ENCODE measurements at places on chromosomes 4 and X. TPM values are rescaled to one million over a fixed set of nuclear protein-coding genes. Genes with fewer than 3 reads are reported as not detected.

GRCh38 chrX:54695816-54696487 lies 102.1 kb downstream of the ITIH6 start:
- no peak for DNase-seq
- H3K4me3 ChIP-seq = no peak overlapping the region
- no peaks in the 10 kb centered on the region for H3K4me1 ChIP-seq
- no peak overlapping the region for H3K27ac ChIP-seq
- no peaks in the 10 kb centered on the region for H3K36me3 ChIP-seq

DNA sequence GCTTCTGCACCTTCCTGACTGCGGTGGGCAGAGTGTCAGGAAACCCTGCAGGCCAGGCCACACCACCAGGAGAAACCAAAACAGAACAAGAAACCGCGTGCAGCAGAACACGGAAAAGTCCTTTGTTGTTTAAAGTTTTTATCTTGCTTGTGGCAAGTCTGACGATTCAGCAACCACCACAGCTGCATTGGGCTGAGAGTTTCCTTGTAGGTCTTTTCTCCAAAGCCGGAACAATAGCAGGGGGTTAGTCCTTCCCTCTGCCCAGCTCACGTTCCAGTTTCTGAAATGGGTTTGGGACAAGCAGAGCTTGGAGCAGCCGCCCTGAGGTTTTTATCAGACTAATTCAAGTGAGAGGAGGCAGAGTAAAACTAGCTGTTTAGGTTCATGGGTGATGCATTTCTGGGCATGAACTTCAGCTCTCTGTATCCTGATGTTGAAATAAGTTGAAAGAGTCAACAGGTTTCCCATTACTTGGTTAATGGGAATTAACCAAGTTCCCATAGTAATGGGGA lies 216.9 kb downstream of the PTTG2 start:
- peak; percentile 89 for DNase-seq
- peak overlapping the region; percentile 80 for H3K27ac ChIP-seq
- H3K4me3 ChIP-seq = peak overlapping the region; percentile 60
- H3K4me1 ChIP-seq = peaks cover 30% of the 10 kb centered on the region

DNA sequence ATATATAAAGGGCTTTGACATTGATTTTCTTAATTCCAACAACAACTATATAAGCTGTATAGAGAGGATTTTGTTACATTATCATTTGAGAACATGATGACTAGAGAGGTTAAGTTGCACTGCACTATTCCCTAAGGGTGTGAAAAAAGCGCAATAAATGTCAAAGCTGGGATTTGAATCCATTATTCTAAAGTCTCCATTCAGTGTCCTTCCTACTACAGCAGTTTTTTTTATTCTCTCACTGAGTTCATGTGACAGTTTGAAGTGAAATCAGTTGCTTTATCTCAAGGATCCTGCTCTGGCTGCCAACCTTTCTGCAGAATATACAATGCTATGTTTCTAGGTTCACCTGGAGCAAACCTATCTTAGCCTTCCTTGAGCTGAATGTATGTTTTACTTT lies 177.5 kb downstream of the ANKRD50 start:
- H3K27me3 ChIP-seq = no peaks in the 10 kb centered on the region
- H3K36me3 ChIP-seq = no peaks in the 10 kb centered on the region
- no peak for DNase-seq

DNA sequence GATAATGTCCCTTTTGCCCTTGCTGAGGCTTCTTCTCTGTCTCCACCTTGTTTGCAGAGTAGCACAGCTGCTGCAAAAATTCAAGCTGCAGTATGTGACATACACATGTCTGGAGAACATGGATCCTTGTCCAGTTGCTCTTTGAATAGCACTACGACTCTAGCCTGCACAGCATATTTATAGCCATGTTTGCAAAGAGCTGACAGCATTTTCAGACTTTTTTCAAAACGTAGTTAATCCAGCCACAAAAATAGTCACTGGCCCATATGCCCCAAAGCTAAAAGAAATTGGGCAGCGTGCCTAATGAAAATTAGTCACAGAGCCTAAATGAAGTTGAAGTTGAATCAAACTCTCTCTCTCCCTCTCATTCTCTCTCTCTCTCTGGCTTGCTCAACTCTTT lies 17.5 kb downstream of the SLC16A2 start:
- no peaks in the 10 kb centered on the region for H3K36me3 ChIP-seq
- H3K4me1 ChIP-seq = no peaks in the 10 kb centered on the region
- DNase-seq = no peak
- no peak overlapping the region for H3K4me3 ChIP-seq
- no peak overlapping the region for H3K27ac ChIP-seq

- peaks cover 18% of the 10 kb centered on the region for H3K36me3 ChIP-seq
- no peaks in the 10 kb centered on the region for H3K27me3 ChIP-seq
- peak overlapping the region; percentile 97 for H3K27ac ChIP-seq
- peak overlapping the region; percentile 95 for H3K4me3 ChIP-seq
- DNase-seq = peak; percentile 70
Measured at GRCh38 chr4:177441061-177441802, 1.0 kb downstream of the AGA start.

DNA sequence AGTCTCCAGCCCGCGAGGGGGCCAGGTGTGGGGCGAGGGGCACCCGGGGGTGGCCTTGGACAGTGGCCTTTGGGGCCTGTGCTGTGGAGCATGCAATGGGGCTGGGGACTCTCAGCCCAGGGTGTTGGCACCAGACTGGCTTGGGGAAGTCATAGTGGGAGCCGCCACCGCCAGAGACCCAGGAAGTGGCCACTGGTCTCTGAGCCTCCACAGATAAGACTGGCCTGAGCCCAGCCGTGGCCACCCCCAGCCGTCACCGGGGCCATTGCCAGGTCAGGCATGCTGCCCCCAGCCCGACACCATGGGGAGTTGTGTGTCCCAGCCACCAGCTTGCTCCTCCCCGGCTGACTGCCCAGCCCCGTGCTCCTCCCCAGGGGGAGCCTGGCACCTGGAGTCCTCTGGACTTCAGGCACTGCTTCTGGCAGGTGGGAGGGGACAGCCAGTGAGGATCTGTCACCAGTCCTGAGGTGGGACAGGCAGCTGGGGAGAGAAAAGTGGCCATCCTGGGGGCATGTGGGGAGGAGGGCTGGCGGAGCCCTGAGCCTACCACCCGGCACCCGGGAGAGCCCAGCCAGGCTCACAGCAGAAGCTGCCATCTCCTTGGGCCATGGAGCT lies 32.5 kb downstream of the TACC3 start:
- no peaks in the 10 kb centered on the region for H3K36me3 ChIP-seq
- no peak overlapping the region for H3K4me3 ChIP-seq
- no peaks in the 10 kb centered on the region for H3K27me3 ChIP-seq
- H3K27ac ChIP-seq = peak overlapping the region; percentile 28

DNA sequence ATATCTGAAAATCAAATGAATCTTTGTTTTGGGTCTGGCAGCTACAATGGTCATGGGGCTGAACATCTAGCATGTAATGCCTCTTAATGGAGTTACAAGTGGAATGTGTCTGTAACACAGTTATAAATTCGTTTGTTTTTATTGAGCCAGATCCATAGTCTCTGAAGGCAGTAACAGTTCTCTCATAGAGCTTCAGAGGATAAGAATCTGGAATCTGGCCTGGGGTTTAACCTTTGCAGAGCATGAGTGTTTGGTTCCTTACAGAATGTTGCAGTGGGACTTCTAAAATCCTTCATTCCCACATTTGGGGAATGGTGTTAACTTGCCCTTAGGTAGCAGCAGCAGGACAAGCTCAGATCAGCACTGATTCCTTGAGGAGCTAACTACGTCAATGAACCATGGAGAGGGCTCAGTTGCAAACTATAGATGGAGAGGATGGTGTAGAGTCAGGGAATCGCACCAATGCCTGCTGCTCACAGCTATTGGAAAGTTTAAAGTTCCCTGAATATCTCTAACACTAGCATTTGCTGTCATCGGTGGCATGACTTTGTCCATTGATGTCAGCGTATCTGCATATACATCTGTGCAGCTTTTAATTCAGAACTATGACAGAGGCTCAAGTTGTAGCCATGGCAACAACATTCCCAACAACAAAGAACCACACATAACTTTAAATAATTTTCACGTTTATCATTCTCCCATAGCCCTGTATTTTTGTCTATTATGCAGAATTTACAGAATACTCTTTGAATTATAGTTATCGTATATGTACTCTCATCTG lies 72.2 kb downstream of the RASGEF1B start:
- H3K27ac ChIP-seq = no peak overlapping the region
- DNase-seq = no peak
- H3K27me3 ChIP-seq = no peaks in the 10 kb centered on the region
- no peak overlapping the region for H3K4me3 ChIP-seq
- H3K4me1 ChIP-seq = no peaks in the 10 kb centered on the region
- no peaks in the 10 kb centered on the region for H3K36me3 ChIP-seq

GRCh38 chr4:133594390-133595207 lies 445.5 kb downstream of the PCDH10 start:
- no peak overlapping the region for H3K27ac ChIP-seq
- no peaks in the 10 kb centered on the region for H3K36me3 ChIP-seq
- H3K27me3 ChIP-seq = no peaks in the 10 kb centered on the region
- H3K4me3 ChIP-seq = no peak overlapping the region
- no peaks in the 10 kb centered on the region for H3K4me1 ChIP-seq
- no peak for DNase-seq

- H3K36me3 ChIP-seq = no peaks in the 10 kb centered on the region
- DNase-seq = no peak
- H3K27ac ChIP-seq = no peak overlapping the region
- H3K4me3 ChIP-seq = no peak overlapping the region
- no peaks in the 10 kb centered on the region for H3K4me1 ChIP-seq
Measured at GRCh38 chr4:87414816-87415215, 7.6 kb upstream of the NUDT9 start.

DNA sequence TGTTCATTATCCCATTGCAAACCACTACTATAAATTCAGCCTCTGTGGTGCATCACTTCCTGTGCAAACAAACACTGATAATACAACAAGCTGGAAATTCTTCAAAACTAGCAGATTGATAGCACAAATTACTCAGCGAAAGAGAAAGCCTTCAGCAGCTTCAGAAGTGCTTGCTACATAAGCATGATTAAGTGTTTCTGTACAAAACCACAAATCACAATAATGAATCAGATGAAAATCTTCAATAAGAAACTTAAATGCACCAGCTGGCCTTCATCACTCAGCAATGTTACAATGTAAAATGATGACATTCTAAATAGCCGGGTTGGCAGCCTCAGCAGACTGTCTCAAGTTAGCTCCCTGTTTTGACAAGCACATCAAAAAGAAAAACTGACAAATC lies 262.2 kb downstream of the SPOCK3 start:
- H3K27ac ChIP-seq = no peak overlapping the region
- H3K27me3 ChIP-seq = no peaks in the 10 kb centered on the region
- no peaks in the 10 kb centered on the region for H3K4me1 ChIP-seq
- DNase-seq = no peak
- no peaks in the 10 kb centered on the region for H3K36me3 ChIP-seq
- no peak overlapping the region for H3K4me3 ChIP-seq

DNA sequence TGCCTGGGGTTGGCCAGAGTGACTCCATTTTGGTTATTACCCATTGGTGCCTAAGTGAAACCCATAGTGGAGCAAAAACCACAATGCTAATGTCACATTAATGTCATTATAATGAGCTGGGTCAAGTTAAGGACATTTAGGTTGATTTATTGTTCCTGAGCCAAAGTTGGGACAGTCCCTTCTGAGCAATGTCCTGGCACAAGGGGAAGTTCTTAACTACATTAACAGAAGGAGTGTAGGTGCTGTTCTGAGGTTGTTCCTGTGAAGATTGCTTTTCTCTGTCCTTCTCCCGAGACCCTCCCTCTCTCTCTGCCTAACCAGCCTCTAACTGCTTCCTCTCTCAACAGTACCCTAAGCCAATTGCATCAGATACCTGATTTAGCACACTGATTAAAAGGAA lies 1956.8 kb upstream of the PCDH10 start:
- DNase-seq = no peak
- H3K4me1 ChIP-seq = no peaks in the 10 kb centered on the region
- no peaks in the 10 kb centered on the region for H3K27me3 ChIP-seq
- H3K27ac ChIP-seq = no peak overlapping the region
- no peaks in the 10 kb centered on the region for H3K36me3 ChIP-seq

GRCh38 chrX:133698298-133698697 lies 283.0 kb upstream of the GPC4 start:
- no peaks in the 10 kb centered on the region for H3K4me1 ChIP-seq
- peaks cover 4% of the 10 kb centered on the region for H3K27me3 ChIP-seq
- H3K27ac ChIP-seq = no peak overlapping the region
- DNase-seq = no peak

DNA sequence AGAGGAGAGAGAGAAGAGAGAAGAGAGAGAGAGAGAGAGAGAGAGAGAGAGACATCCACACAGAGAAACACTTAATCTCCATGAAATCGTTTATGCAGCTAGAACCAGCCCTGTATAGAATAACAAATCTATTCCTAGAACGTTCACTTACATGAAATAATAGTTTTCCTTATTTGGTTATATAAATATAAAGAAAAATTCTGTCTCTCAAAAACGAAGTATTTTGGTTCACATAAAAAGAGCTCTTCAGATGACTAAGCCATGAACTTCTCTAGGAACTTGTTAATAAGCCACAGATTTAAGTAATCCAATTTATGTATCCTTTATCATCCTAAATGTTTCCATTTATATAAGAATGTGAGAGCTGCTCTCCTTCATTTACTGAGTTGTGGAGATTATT lies 1315.1 kb upstream of the PCDH7 start:
- H3K4me3 ChIP-seq = no peak overlapping the region
- H3K4me1 ChIP-seq = no peaks in the 10 kb centered on the region
- no peaks in the 10 kb centered on the region for H3K27me3 ChIP-seq
- H3K36me3 ChIP-seq = no peaks in the 10 kb centered on the region
- no peak for DNase-seq

DNA sequence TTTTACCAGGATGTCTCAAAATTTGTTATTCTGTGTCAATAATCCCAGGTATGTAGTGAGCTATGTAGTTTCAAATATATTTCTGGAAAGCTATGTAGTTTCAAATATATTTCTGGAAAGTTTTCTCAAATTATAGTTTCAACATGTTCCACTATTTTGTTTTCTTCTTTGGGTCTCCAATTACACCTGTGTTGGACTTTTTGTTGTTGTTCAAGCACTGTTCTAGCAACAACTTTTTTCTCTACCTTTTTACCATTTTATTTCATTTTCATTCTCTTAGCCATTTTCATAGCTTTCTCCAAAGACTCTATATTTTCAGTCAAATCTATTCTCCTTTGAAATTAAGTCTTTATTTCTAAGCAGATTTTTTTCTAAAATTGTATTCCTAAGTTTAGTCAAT lies 88.4 kb downstream of the LCORL start:
- no peaks in the 10 kb centered on the region for H3K36me3 ChIP-seq
- H3K27ac ChIP-seq = no peak overlapping the region
- no peaks in the 10 kb centered on the region for H3K4me1 ChIP-seq
- no peaks in the 10 kb centered on the region for H3K27me3 ChIP-seq
- no peak overlapping the region for H3K4me3 ChIP-seq
- no peak for DNase-seq

The MAGEA6 gene
- total RNA-seq = not detected

The HS3ST1 gene
- total RNA-seq = 0.23 TPM

The CHRDL1 gene
- total RNA-seq = not detected

The IBSP gene
- not detected for total RNA-seq

The AKAP4 gene
- not detected for total RNA-seq

The TEX13D gene
- total RNA-seq = not detected

The HELT gene
- not detected for total RNA-seq
